Fibroblast of lung (primary cell): ENCODE measurements at places on chromosomes 3 and 15. TPM values are rescaled to one million over a fixed set of nuclear protein-coding genes. Genes with fewer than 3 reads are reported as not detected.
A peak's percentile ranks its signal among the peaks of the same experiment; 100 is the strongest.

- peaks cover 32% of the 10 kb centered on the region for H3K4me1 ChIP-seq
- peak; percentile 53 for DNase-seq
- no peaks in the 10 kb centered on the region for H3K36me3 ChIP-seq
- no peak overlapping the region for H3K4me3 ChIP-seq
- no peak overlapping the region for H3K27ac ChIP-seq
Observed at GRCh38 chr15:66766282-66767230, 64.5 kb downstream of the SMAD6 start.

- H3K4me1 ChIP-seq: no peaks in the 10 kb centered on the region
- H3K36me3 ChIP-seq: no peaks in the 10 kb centered on the region
- no peaks in the 10 kb centered on the region for H3K27me3 ChIP-seq
Observed at GRCh38 chr3:127226946-127227842, 34.3 kb downstream of the PRR23E start.

GRCh38 chr3:151085227-151085888 lies at the start of gene MED12L:
Gene MED12L (plus strand): TSS chr3:151085664. CDS start chr3:151086927, 1,263 bp downstream.
- peaks cover 30% of the 10 kb centered on the region for H3K27me3 ChIP-seq
- H3K4me1 ChIP-seq: no peaks in the 10 kb centered on the region
- DNase-seq: peak; percentile 86
- H3K36me3 ChIP-seq: no peaks in the 10 kb centered on the region
- H3K4me3 ChIP-seq: peak within 1 kb of the TSS; percentile 43

- H3K36me3 ChIP-seq: no peaks in the 10 kb centered on the region
- no peaks in the 10 kb centered on the region for H3K27me3 ChIP-seq
- no peak overlapping the region for H3K4me3 ChIP-seq
- peak; percentile 27 for DNase-seq
- H3K4me1 ChIP-seq: peaks cover 6% of the 10 kb centered on the region
Observed at GRCh38 chr3:155230382-155230781, 63.1 kb downstream of the STRIT1 start.

- H3K27me3 ChIP-seq: peaks cover 15% of the 10 kb centered on the region
- H3K4me1 ChIP-seq: no peaks in the 10 kb centered on the region
- no peak overlapping the region for H3K4me3 ChIP-seq
- DNase-seq: no peak
- no peaks in the 10 kb centered on the region for H3K36me3 ChIP-seq
Observed at GRCh38 chr3:43784640-43785011, 93.9 kb downstream of the ABHD5 start.

DNA sequence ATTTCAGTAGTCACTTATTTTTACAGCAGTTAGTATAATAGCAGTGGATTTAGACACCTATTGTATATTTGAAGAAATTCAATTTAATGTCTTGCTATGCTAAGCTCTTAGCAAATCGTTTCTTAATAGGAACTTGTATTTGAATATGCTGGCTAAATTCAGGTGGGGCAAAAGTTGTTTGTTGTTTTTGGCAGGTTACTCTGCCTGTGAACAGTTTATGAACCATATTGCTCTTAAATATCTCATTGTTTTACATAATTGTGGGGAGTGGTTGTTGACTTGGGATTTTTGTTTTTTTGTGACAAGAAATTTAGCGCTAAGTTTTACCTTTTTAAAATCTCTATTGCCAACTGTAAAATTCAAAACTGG lies 43.4 kb downstream of the NR2C2 start:
- no peak for DNase-seq
- no peaks in the 10 kb centered on the region for H3K36me3 ChIP-seq
- peaks cover 7% of the 10 kb centered on the region for H3K4me1 ChIP-seq
- no peaks in the 10 kb centered on the region for H3K27me3 ChIP-seq

- peak overlapping the region; percentile 15 for H3K27ac ChIP-seq
- no peaks in the 10 kb centered on the region for H3K36me3 ChIP-seq
- H3K4me1 ChIP-seq: peaks cover 9% of the 10 kb centered on the region
- no peaks in the 10 kb centered on the region for H3K27me3 ChIP-seq
- peak; percentile 90 for DNase-seq
- no peak overlapping the region for H3K4me3 ChIP-seq
Observed at GRCh38 chr3:99410789-99411311, 227.5 kb upstream of the COL8A1 start.

ABTB1 gene
- total RNA-seq: 8.2 and 15.5 TPM in 2 replicates

SCN11A gene
- total RNA-seq: under 0.01 and 0.17 TPM in 2 replicates
